ENCODE measurements at places on chromosomes 12 and 14. TPM values are rescaled to one million over a fixed set of nuclear protein-coding genes. Genes with fewer than 3 reads are reported as not detected.

The CCNK gene
- 36.1 TPM for total RNA-seq

The NELL2 gene
- 20.5 TPM for total RNA-seq

The TGM1 gene
- total RNA-seq, result 132 TPM

The MGAT2 gene
- 8.9 TPM for total RNA-seq

The GLT1D1 gene
- total RNA-seq, result 1.4 TPM

The OR11G2 gene
- total RNA-seq, result not detected

The EMP1 gene
- total RNA-seq, result 751 TPM

The C12orf54 gene
- not detected for total RNA-seq

- no peak for DNase-seq
Measured at GRCh38 chr12:18262514-18262913, 1.2 kb downstream of the PIK3C2G start.

DNA sequence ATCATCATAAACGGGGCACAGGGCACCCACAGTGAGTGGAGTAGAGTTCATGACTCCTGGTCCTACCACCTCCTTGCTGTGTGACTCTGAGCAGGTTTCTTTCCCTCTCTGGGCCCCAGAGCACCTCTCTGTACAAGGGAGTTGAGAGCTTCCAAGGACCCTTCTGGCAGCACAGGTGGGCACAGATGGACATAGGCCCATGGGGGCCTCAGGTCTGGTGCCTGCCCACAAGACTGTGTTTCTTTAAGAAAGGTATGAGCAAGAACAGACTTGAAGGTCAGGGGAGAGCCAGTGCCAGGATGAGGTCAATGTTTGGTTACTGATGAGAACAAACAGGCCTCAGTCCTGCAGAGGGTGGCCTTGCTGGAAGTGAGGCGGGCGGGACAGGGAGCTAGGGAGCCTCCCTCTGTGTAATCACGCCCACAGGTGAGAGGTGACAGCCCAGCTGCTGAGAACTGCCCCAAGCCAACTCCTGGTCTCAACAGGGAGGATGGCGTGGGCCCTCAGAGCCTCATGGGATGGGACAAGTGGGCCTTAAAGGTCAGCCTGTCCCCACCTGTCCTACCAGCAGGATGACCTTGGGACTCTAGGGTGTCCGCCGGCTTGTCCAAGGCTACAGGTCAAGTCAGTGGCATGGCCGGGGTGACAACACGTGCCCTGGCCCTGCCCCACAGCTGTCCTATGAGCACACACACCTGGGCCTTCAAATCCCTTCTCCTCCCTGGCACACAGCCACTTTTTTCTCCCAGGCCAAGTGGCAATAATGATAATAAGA lies 49.1 kb downstream of the CCDC85C start:
- DNase-seq, result no peak

DNA sequence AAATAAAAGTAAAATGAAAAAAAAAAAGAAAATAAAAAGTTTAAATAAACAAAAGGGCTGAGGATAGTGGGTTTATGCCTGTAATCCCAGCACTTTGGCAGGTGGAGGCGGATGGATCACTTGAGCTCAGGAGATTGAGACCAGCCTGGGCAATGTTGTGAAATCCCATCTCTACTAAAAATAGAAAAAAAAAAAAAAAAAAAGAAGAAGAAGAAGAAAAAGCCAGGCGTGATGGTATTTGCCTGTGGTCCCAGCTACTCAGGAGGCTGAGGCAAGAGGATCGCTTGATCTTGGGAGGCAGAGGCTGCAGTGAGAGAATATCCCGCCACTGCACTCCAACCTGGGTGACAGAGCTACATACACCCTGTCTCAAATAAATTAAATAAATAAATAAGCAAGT lies 3.9 kb downstream of the TAOK3 start:
- DNase-seq, result no peak

- no peak for DNase-seq
Measured at GRCh38 chr12:94172973-94173372, 24.6 kb downstream of the PLXNC1 start.

GRCh38 chr12:16020031-16020430 lies 108.9 kb downstream of the DERA start:
- no peak for DNase-seq

GRCh38 chr12:96041181-96041580 lies 5.8 kb upstream of the LTA4H start:
- no peak for DNase-seq

DNA sequence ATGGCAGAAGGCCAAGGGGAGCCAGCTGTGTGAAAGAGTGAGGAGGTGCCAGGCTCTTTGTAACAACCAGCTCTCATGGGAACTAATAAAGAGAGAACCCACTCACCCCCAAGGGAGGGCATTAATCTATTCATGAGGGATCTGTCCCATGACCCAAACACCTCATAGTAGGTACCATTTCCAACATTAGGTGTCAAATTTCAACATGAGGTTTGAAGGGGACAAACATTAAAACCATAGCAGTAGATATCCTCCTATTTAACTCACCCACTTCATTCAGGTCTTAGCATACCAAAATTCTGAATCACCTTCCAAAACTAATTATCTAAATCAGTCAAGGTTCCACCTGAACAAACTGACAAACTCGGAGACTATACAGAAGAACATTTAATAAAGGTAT lies 75.3 kb downstream of the PPFIA2 start:
- no peak for DNase-seq

- DNase-seq, result no peak
Measured at GRCh38 chr12:109277899-109278762, 31.0 kb downstream of the FOXN4 start.

DNA sequence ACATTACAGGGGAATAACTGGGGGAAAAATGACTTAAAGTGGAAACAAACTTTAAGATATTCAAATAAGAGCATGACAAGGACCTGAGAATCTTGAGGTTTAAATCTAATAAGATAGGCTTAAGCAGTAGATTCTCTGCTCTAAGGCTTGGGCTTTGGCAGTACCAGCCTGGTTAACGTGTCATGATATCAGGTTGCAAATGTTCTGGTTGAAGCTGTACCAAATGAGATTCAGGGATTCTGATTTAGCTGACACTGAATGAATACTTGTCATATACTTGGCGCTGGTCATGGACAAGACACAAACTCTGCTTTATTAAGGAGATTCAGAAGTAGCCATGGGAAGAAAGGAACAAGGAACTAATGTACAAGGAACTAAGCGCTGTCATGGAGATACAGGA lies 6.1 kb downstream of the TCP11L2 start:
- no peak for DNase-seq

DNA sequence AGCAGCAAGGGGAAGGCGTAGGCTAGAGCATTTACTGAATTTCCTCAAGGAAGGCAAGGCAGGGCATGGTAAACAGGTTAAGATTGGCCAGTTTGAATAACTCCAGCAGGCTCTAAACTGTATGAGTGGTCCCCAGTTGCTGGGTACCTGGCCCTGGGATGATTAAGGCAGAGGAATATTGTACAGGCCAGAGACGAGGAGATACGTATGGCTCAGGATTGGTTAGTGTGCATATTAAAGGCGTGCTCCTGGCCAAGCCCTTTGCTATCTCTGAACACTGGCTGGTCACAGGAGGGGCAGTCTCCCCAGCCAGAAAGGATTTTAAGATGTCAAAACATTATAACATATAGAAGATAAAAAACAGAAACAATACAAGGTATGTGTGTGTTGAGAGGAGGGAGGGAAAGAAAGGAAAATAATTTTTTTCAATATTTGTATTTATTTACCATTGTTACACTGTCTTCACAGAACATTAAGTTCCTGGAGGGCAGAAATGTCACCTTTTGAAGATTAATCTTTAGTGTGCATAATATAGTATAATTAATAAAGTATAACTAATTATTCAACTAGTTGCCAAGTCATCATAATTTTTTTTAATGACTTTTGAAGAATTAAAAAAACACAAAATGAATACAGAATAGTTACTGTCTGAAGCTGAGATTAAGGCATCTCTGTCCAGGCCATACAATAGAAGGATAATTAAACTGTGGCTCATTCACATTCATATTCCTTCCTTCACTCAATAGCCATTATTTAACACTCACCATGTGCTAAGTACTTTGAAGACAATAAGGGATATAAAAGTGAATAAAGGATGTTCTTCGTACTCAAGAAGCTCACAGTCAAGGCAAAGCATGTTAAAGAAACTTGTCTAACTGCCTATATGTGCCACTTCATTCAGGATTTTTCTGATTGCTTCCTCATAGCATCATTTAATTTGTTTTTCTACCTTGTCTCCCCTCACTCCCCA lies 41.9 kb downstream of the DCP1B start:
- no peak for DNase-seq

- DNase-seq, result no peak
Measured at GRCh38 chr12:123916729-123917128, 55.9 kb downstream of the CCDC92 start.

- DNase-seq, result no peak
Measured at GRCh38 chr12:14959126-14959440, 2.3 kb downstream of the ARHGDIB start.

DNA sequence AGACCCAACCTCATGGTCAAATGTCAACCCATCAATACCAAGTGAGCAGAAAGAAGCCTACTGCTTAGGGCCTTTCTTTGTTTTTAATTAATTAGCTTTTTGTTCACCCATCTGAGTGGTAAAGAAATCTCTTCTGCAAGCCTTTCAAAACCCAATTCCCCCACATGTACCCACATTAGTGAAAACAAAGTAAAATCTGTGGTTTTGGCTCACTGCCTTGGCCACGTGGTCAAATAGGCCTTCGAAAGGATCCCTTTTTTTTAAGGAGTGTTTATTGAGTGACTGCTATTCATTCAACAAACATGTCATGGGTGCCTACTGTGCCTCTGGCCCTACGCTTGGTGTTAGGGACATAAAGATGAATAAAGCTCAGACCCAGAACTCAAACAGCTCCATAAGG lies 160.1 kb downstream of the NUAK1 start:
- no peak for DNase-seq

- peak; percentile 90 for DNase-seq
Measured at GRCh38 chr12:124517260-124518050, 50.0 kb downstream of the NCOR2 start.
